ENCODE measurements at places on chromosomes 13 and 19.

DNA sequence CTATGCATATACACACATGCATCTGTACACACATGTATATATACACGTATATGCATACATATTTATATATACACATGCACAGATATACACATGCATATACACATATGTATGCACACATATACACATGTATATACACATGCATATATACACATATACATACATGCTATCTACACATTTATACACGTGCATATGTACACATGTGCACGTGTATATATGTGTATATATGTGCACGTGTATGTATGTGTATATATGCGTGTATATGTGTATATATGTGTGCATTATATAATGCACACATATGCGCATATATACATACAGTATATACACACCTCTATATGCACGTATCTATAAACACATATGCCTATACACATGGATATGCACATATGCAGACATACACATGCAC is 17.8 kb downstream of the ARHGEF7 start:
- DNase-seq: no peak

- no peak for DNase-seq
Measured at GRCh38 chr19:3765121-3765520, 2.6 kb downstream of the MRPL54 start.

- no peak for DNase-seq
Measured at GRCh38 chr19:16262618-16263017, 62.0 kb upstream of the KLF2 start.

DNA sequence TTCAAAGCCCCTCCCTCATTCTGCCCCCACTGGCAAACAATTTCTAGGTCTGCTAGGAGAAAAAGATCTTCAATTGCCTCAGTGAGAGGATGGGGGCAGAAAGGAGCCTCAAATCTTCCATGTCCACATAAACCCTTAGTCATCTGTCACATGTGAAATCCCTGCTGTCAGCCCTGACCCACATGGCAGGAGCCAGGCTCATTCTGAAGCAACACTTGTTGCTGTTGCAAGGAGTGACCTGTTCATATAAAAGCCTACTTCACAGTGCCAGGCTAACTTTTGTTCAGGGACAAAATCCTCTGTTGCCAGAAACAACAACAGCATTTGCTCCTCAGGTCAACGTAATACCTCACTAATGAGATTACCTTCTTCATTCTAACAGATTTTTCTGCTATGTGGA is 70.5 kb downstream of the IRS2 start:
- no peak for DNase-seq

DNA sequence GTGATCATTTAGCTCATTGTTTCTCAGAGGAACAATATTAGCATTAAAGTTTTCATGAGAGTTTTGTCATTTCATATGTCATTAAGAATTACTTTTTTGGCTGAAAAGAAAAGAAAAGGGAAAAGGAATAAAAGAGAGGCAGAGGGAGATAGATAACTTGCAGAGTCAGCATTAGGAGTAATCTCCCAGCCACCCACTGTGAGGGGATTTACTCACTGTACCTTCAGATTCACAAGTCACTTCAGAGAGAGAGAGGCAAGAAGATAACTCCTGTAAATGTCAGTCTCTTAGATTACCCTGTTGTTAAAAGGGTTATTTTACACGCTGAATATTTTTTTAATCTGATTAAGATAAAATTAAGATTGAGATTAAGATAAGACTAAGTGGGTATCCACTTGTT is 125.2 kb downstream of the POU4F1 start:
- DNase-seq: no peak

- DNase-seq: no peak
Measured at GRCh38 chr13:77028202-77028601, 1.2 kb upstream of the FBXL3 start.

DNA sequence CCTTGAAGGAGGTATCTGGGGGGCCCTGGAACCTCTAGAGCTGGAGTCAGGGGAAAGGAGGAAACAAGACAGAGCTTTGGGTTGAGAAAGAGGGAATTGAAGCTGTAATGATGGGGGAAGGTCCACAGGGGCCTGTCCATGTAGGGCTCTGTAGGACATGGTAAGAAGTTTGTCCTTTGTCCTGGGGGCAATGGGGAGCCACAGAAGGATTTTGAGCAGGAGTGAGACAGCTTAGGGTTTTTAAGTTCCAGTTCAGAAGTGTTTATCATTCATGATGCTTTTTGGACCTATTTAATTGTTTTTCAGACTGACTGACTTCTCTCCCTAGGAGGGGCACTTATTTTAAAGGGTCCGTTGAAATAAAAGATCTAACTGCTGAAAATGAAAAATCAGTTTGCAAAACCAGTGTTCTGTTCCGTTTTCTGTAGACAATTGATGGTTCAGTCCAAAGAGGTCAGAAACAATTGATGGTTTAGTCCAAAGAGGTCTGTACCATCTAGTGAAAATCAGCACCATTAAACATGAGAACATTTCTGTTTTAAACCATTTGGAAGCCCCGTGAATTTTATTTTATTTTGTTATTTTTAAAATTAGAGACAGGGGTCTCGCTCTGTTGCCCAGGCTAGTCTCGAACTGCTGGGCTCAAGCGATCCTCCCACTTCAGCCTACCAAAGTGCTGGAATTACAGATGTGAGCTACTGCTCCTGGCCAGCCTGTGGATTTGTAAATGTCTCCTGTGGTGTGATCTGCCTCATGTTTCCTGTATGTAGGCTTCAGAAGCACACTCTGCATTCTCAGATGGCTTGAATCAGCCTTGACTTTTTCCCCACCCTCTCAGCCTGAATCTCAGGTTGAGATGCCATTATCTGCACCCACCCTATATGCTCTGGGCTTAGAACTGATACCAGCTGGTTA is 8.4 kb downstream of the PLD3 start:
- DNase-seq: no peak

- DNase-seq: no peak
Measured at GRCh38 chr19:10828981-10829821, 6.8 kb downstream of the TMED1 start.

DNA sequence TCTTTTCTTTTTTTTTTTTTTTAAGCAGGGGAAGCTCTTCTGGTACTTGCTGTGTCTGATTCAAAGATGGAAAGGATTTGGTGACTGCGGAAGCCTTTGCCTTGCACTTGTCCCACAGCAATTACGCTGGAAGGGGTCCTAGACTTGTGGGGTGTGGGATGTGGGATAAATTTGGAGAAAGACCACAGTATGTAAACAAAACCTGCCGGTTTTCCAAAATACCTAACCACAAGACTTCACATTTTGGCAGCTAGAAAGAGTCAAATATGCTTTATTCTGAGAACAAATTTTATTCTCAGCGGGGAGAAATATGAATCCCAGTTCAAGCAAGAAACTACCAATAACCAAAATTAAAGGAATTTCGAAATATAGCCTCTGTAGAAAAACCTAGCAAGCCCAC is 176.5 kb downstream of the SPRY2 start:
- no peak for DNase-seq

- DNase-seq: no peak
Measured at GRCh38 chr19:35291916-35292315, at the start of gene MAG. Gene MAG, plus strand, starts transcription at chr19:35292161. Its CDS starts 3,248 bp downstream, at chr19:35295409.

DNA sequence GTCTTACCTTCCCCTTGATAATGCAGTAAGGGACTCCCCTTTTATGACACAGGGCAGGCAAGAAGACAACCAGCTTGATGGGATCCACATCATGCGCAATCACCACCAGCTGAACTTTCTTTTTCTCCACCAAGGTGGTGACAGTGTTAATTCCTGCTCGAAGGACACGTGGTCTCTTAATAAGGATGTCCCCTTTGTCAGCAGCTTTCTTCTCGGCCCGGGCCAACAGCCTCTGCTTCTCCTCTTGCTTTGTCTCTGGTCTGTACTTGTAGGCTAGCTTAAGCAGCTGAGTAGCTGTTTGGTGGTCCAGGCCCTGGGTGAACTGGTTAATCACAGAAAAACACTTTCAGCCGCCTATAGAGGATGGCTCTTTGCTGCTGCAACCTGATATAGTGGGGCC is 8.0 kb downstream of the ZNF431 start:
- DNase-seq: no peak

DNA sequence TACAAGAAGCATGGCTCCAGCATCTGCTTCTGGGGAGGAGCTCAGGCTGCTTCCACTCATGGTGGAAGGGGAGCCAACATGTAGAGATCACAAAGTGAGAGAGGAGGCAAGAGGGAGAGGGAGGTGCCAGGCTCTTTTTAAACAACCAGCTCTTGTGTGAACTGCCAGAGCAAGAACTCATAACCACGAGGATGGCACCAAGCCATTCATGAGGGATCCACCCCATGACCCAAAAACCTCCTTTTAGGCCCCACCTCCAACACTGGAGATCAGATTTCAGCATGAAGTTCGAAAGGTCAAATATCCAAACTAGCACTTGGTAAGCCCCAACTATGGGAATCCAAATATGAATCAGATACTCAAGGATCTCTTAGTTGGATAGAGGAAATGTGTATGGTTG is 131.2 kb downstream of the RXFP2 start:
- no peak for DNase-seq

- no peak for DNase-seq
Measured at GRCh38 chr13:72290962-72291681, 424.1 kb upstream of the DACH1 start.

- no peak for DNase-seq
Measured at GRCh38 chr13:112961457-112962369, 7.3 kb upstream of the MCF2L start.

DNA sequence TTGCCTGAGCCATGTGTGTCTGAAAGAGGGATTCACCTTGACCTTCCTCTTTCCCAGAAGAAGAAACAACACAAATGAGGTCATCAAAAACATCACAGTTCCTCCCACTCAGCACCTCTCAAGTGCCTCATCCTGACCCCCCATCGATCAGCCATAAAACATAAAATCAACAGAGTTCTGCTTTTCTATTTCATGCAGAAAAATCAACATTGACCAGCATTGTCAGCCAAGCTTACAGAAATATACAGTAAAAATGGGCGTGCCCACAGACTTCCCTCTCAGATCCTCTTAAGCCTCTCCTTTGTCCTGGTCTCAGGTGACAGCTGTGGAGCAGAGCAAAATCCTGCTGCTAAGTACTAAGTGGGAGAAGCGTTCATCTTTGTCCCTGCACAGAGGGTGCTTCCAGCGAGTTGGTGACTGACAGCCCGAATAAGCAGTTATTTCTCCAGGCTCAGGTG is 213.3 kb downstream of the OLFM4 start:
- DNase-seq: no peak

- DNase-seq: no peak
Measured at GRCh38 chr13:37138926-37139325, 33.5 kb upstream of the CSNK1A1L start.

DNA sequence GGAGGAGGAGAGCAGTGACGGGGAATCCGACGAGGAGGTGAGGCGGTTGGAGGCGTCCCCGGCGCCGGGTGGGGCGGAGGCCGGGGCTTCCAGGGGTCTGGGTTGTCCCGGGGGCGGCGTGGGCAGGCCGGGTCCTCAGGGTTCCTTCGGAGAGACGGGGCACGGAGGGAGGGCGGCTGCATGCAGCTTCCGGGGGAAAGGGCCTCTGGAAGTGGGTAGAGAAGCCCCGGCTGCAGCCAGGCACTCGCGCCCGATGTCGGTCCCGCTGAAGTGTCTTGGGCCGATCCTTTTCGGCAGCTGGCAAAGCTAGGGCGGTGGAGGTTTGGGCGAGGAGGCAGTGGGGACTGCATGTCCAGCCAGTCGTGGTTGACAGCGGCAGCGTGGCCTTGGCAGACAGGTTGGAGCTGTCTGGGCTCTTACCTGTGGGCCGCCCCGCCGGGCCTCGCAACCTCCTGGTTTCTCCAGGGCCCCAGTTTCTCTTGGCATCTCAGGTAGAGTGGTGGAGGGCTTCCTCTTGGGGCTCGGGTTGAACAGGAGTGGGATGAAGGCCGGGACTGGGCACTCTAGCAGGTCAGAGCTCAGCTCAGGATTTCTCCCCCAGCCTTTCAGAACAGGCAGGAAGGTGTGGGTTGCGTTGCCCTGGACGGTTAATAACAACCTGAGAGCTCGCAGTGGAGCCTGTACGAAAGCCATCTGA is 690 bp downstream of the KMT2B start:
- peak; percentile 51 for DNase-seq

DNA sequence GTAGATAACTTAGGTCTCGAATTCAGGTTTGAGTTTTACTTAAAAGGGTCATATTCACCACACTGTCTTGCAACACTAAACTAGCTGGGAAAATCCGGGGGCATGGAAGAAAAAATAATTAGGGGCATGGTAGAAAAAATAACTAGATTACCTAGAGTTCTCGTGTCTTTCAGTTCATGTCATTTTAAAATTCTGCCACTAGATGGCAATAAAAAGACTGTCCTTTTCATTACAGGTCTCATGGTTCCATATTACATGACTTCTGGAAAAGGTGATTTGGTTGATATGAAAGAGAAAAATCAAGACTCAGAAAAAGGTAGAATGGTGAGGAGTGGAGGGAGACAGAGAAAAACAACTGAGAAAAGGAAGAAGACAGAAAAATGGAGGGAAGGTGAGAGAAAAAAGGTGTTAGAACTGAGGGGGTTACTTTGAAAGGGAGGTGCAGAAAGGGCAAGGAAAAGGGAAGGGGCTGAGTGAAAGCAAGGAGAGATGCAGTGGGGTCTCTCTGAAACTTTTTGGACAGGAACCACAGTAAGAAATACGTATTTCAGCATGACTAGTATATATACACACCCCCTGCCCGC is 299.0 kb downstream of the KLF12 start:
- DNase-seq: no peak

- DNase-seq: no peak
Measured at GRCh38 chr13:42149136-42149535, 100.7 kb downstream of the DGKH start.

DNA sequence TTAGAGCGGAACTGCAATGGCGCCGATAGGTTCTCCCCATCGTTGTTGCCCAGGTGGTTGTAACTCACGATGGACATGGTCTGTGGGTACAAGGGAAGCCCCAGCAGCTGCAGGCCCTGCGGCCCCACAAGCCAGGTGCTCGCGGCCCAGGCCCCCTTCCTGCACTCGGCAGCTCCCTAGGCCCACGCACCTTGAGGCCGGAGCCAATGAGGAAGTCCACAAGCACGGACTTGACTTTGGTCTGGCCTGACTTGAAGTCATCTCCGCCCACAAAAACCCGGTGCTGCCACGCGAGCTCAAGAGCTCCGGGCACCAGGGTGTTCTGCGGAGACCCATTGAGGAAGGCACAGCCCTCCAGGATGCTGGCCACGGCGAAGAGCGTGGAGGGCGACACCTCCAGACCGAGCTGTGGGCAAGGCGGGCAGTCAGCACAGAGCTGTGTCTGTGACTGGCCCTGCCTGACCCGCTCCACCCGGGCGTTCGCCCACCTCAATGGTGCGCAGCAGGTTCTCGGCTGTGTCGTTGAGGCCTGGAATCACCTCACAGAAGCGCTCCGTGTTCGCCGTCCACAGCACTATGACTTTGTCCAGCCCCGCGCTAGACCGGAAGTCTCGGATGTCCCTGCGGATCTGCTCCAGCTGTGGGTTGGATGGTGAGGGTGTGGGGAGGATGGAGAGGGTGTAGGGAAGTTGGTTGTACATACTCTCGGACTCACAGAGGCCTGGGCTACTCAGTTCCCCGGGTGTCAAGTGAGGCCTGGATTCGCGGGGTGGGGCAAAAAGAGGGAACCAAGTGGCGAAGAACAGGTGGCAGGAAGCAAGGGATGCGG is 1.9 kb downstream of the ISYNA1 start:
- no peak for DNase-seq

DNA sequence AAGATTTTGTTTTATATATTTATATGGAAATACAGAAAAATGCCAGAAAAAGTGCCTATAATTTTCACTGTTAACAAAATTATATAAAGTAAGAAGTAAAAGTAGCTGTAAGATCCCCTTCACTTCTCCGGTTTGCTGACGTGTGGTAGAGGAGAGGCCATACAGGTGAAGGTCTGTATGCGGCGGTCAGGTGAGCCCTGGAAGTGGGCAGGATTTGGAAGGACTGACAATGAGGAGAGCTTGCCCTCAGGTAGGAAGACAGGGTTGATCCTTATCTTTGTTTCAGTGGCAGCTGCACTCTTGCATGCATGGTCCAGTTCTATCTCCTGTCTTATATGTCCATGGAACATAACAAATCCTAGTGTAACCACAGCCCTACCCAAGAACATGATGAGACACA is 16.9 kb upstream of the TFDP1 start:
- DNase-seq: no peak

All from T-helper 1 cell (primary cell).